ENCODE measurements at places on chromosomes 12 and 14.

DNA sequence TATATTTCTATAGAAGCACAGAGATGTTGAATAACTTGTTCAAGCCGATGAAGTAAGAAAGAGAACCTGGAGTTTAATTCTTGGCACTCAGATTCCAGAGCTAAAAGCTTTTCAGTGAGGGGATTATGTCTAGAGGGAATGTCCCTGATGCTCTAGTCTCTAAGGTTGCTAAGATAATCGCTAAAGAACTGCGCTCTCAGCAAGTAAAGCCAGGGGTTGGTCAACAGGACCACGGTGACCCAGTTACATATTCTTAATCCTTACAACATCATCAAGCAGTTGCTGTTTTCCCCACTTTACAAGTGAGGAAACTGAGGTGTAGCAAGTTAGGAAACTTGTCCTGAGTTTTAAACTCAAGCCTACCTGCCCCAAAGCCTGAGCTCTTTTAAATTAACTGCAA lies 110.8 kb downstream of the DAD1 start:
- DNase-seq = no peak

DNA sequence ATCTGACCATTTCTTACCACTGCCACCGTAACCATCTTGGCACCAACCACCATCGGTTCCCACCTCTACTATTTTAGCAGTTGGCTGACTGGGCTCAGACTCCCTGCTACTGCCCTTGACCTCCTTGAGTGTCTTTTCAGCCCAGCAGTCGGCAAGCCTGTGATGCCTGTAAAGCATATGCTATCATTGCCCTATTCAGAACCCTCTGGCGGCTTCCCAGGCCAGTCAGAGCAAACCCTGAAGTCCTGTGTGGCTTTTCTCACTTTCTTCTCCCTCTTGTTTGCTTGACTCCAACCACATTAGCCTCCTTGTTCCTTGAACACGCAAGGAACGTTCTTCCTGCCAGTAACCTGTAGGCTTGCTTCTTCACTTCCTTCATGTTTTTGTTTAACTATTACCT lies 6.2 kb downstream of the IRAK3 start:
- DNase-seq = no peak

DNA sequence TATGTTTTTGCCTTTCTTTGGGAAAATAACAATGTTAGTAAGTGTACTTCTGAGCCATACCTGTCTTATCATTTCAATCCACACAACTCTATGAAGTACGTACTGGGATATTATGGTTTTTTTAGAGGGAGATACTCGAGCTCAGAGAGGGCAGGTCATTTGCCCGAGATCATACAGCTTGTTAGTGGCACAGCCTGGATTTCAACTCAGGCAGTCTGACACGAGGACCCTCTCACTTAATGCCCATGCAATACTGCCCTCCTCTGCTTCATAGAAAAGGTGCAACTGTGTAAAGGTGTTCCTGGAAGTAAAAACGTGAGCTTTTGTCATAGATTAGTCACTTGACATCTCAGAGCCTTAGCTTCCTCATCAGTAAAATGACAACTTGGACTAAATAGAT lies 128.0 kb downstream of the NDUFA12 start:
- peak; percentile 51 for DNase-seq

GRCh38 chr14:74595006-74595735 lies 16.9 kb downstream of the LTBP2 start:
- DNase-seq = peak; percentile 66

DNA sequence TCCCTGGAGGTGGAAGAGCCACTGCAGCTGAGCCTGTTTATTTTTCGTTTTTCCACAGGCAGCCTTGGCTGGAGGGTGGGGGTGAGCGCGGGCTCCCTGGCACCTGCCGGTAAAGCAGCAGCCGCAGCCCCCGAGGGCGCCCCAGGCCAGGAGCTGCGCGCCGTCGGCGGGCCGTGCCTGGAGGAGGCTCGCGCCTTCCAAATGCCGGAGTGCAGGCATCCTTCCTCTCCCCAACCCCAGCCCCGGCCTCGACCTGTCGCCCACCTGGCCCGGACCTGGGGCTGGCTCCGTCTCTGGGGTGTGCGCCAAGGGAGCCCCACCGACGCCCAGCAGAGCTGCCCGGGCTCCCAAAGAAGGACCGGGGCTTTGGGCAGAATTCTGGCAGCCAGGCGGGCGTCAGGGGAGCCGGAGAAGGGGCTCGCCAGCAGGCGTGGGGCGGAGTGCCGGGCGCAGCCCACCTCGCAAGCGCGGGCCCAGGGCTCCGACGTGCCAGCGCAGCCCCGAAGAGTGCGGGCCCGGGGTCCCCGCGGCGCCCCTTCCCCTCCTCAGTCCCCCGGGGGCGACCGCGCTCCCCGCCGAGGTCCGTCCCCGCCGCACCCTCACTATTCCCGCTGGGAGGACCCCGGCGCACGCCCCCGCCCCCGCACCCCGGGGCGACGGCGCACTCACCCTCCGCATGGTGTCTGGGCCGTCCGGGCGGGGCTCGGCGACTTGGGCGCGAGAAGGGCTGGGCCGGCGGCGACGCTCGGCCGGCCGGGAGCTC lies 130.3 kb downstream of the NDUFA12 start:
- DNase-seq = no peak

DNA sequence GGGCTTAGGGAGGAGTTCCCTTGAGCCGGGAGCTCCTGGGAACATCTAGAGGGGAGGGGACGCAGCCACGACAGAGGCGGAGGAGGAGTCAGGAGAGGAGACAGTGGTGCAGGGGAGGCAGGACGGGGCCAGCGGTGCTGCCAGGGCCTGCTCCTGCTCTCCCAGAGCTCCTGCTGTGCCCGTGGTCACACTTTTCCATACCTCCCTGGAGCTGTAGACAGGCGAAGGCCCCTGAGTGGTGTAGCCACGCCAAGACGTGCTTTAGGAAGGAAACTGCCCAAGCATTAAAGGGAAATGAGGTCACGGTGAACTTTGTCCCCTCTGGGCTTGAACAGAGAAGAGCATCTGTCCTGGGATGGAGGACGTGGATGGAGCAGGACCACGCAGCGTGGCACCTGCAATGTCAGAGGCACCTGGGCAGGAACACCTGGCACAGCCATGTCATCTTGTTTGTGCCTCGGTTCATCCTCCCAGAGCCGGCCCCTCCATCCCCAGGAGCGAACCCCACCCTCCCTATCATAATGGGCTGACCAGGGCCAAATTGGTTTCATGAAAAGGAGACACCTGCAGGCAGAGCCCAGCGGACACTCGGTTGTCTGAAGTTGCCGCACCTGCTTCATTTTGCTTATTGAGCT lies 239.5 kb upstream of the SFSWAP start:
- DNase-seq = no peak

DNA sequence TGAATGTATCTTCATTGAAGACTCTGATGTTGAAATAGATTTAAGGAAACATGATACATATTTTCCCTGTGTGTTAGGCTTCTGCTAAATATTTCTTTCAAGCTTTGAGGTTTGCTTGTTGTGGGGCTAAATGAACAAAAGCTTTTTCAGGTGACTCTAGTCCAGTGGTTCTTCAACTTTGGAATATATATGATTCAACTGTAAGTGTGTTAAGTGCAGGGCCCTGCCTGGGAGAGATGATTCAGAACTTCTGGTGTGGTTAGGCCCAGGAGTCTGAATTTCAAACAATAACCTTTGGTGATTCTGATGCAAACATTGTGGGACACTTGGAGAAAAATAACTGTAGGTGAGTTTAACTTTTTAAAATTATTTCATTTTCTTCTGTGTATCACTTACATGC lies 93.0 kb downstream of the TRHDE start:
- no peak for DNase-seq

DNA sequence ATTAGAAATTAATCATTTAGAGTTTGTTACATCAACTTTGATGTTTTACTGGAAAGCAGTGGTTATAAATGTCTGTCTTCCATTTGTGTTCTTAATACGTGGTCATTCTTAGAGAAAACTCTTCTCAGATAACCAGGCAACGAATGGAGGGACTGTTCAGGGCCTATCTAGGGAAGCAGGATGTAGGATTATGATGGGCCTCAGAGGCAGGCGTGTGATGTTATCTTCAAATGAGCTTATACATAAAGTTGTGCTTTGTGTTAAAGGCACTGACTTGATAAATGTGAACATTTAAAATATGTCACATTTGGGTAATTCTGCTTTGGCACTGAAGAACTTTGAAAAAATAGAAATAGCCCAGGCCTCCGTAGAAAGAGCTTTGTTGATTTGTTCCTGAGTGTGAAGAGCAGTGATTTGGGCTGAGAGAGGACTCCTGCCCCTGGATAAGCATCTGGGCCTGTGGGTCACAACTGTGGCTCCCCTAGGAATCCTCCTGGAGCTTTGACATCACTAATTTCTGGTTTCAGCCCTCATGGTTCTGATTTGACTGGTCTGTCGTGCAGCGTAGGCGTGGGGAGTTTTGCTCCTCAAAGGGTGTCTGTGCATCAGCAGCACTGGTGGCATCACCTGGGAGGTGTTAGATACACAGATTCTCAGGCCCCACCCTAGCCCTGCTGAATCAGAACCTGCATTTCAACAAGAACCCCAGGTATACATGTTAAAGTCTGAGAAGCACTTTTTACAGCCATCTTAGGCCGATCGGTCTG lies 55.4 kb downstream of the SAMD4A start:
- DNase-seq = no peak

DNA sequence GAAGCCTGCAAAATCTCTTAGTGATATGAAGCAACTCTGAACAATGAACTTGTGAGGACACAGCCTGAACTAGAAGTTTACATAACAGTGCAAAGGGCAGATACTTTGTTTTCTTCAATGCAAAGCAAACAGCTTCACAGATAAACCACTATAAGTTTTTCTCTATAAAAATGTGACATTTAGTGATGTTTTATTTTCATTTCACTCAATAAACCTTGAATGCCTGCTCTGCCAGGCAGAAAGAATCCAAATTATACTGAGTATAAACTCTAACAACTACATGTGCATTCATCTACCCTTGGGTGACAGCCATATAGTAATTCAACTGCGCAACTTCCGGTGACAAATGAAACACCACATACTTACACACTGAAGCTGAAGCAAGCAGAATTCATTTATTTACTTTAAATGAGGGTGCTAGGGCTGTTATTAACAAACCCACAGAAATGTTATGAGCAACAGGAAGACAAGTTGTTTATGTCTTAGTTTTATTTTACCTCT lies 10.3 kb downstream of the DCP1B start:
- no peak for DNase-seq

GRCh38 chr12:95480230-95480629 lies 6.3 kb downstream of the METAP2 start:
- DNase-seq = no peak

- peak; percentile 44 for DNase-seq
Observed at GRCh38 chr12:21656905-21657325, 727 bp downstream of the LDHB start.

- DNase-seq = peak; percentile 36
Observed at GRCh38 chr12:116615141-116615861, 56.1 kb downstream of the MAP1LC3B2 start.

- no peak for DNase-seq
Observed at GRCh38 chr14:55327179-55327578, 56.0 kb downstream of the FBXO34 start.

DNA sequence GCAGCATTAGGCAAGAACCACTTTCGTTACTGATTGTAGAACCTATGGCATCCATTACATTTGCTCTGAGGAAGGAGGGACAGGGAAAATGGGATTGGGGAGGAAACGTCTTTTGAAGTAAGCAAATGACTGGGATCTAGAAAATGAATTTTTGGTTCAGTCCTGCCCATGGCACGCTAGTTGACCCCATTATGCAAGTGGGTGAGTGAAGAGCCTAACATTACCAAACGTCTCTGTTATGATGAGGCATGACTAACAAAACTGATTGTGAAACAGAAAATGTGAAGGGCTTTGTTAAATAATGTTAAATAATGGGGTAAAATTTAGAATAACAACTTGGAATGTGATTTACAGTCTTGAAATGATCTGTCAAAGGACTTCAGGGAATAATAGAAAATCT lies 38.9 kb downstream of the CPSF2 start:
- no peak for DNase-seq

DNA sequence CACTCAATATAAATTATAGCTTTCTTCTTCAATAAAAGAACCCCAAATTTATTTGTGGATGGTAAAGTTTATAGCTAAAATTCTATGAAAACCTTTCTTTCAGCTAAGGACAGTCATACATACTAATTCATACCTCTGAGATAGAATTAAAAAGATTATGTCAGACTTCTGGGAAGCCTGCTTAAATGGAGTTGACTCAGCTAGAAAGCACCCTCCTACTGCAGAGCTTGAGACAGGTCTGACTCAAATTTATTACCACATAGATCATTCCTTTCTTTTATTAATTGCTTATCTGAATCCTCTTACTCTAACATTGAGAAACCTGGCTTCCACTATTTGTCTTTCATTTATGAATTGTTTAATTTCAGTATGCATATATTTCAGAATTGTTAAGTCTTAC lies 1007.0 kb upstream of the LRFN5 start:
- DNase-seq = no peak

GRCh38 chr12:1702713-1703112 lies 11.8 kb downstream of the ADIPOR2 start:
- no peak for DNase-seq

DNA sequence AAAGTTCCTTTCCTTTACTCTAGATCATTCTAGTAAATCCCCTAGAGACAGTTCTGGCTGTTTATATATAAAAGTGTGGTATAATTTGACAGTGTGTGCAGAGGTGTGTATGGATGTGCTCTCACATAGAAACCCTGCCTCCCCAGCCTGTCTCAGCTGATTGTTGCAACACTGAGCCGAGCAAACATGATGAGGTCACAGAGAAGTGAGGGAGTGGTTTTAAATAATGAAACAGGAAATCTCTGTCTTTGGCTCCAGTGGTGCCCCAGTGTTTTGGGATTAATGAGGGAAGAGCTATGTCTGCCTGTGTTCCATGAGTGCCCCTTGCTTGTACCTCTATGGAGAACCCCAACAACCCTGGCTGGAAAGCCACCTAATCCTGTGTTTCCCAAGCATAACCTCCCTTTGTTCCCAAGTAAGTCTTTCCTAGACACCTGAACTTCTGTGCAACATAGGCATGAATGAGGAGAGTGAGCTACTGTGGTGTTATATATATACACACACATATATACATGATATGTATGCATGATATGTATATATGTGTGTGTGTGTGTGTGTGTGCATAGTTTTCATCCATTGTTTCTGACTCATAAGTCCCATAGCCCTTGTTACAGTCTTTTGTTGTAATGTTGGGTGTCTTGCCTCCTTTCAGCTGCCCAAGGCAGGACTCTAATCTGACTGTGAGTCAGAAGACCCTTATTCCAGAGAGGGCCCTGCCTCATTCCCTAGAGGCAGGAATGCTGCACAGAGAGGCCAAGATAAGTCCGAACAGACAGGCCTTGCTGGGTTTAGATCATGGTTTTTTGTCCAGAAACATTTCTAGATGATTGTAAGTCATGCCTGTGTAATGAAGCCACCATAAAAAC lies 18.0 kb downstream of the TRAF3 start:
- DNase-seq = peak; percentile 11

DNA sequence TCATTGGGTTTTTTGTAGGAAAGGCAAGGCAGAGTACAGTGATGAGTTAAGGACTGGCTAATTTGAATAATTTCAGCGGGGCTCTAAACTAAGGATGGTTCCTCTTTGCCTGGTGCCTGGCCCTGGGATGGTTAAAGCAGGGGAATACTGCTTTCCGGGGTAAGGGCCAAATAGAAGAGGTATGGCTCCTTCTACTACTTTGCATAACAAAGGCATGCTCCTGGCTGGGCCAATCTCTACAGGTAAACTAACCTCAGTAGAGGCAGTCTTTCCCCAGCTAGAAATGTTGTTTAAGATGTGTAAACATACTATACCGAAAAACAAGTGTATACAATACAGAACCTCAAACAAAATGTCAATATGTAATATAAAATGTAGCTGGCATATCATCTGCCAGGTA lies 1239.0 kb downstream of the SLC16A7 start:
- no peak for DNase-seq

- no peak for DNase-seq
Observed at GRCh38 chr14:97692084-97692483, 894.9 kb downstream of the VRK1 start.

GRCh38 chr12:26817183-26817591 lies 15.8 kb downstream of the ITPR2 start:
- no peak for DNase-seq
